Esophagus squamous epithelium (tissue), 5 donors: ENCODE measurements at places on chromosomes 11 and 22.

GRCh38 chr11:8870411-8871170 lies 40.4 kb upstream of the AKIP1 start:
- H3K36me3 ChIP-seq, result no peaks in the 10 kb centered on the region
- DNase-seq, result no peak
- peaks cover 7% of the 10 kb centered on the region for H3K27me3 ChIP-seq

DNA sequence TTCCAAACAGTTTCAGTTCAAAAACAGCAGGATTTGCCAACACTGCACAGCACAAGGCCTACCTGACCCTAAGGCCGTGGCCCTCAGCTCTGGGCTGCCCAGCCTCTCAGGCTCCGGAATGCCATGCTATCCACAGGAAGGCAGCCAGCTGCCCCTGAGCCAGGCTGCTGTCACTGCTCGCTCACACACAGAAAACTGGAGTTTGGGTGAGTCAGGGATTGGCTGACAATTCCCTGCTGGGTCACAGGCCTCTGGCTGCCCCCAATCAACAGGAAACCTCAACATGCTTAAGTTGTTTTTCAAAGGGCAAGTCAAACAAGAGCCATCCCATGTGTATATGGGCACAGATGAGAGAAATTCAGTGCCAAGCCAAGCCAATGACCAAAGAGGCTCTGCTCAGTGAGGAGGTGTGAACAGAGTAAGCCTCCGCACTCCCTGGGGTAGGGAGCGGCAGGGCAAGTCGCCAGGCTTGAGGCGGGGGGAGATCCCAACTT lies 50.2 kb downstream of the RPL27A start:
- H3K27me3 ChIP-seq, result no peaks in the 10 kb centered on the region
- DNase-seq, result no peak
- peaks cover 28% of the 10 kb centered on the region for H3K4me1 ChIP-seq

GRCh38 chr22:46023558-46023981 lies 46.6 kb upstream of the WNT7B start:
- no peak overlapping the region for H3K4me3 ChIP-seq
- no peaks in the 10 kb centered on the region for H3K36me3 ChIP-seq
- peaks cover 10% of the 10 kb centered on the region for H3K4me1 ChIP-seq
- no peak for DNase-seq
- no peaks in the 10 kb centered on the region for H3K27me3 ChIP-seq

GRCh38 chr11:43542750-43543712 lies 137.5 kb upstream of the HSD17B12 start:
- H3K27me3 ChIP-seq, result peaks cover 52% of the 10 kb centered on the region
- H3K36me3 ChIP-seq, result no peaks in the 10 kb centered on the region
- DNase-seq, result no peak
- H3K27ac ChIP-seq, result no peak overlapping the region
- H3K4me1 ChIP-seq, result no peaks in the 10 kb centered on the region
